ENCODE measurements at places on chromosomes 7 and 10. TPM values are rescaled to one million over a fixed set of nuclear protein-coding genes. Genes with fewer than 3 reads are reported as not detected.

Gene CCDC172
- not detected for total RNA-seq

Gene SLC29A3
- 2.1 TPM for total RNA-seq

Gene SEMA3A
- 0.29 TPM for total RNA-seq

Gene ABCB4
- total RNA-seq = not detected

Gene NOBOX
- not detected for total RNA-seq

Gene LHFPL3
- not detected for total RNA-seq

Gene STEAP1B
- total RNA-seq = 112 TPM

Gene MRPS17
- total RNA-seq = 13.1 TPM
